Midbrain (tissue), 1 donor: ENCODE measurements at places on chromosomes 5 and 9.
A peak's percentile ranks its signal among the peaks of the same experiment; 100 is the strongest.

DNA sequence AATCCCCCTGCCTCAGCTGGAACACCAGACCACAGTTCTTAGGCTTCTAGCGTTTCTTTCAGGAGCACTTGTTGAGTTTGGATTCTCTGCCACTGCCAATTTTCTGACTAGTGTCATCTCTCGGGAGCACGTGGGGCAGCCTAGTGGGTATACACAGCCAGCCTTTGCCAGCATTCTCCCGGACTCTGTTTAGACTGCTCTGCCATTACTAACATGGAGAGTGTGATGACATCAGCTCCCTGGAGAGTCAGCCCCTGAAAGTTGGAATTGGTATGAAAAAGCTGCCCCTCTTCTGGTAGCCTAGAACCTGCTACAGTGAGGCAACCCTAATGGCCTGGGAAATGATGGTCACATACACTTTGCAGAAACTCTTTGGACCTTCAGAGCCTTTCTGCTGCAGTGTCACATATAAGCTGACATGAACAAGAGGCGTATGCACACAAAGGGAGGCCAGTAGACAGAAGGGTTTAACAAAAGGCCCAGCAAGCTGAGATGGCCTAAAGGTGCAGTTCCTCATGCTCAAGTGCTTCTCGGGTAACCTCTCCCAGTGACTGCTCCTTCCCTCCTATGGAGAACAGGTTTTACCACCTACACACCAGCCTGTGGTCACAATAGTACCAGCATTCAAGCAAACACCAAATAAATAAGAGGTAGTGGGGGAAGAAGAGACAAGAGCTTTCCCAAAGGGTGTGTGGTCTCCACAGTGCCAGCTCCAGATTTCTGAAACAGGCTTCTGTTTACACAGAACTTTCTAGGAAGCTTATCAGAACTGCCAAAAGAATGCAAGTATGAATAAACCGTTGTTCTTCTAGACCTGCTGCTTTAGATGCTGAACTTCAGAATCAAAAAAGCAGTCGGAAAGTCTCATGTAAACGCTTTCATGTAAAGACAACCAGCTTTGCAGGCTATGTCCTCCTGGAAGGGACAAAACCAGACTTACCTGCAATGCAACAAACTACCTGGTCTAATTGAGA, 16.5 kb downstream of the SPACA9 start:
- no peak for DNase-seq

GRCh38 chr5:61273279-61273975, 58.6 kb upstream of the ZSWIM6 start:
- no peak for DNase-seq

DNA sequence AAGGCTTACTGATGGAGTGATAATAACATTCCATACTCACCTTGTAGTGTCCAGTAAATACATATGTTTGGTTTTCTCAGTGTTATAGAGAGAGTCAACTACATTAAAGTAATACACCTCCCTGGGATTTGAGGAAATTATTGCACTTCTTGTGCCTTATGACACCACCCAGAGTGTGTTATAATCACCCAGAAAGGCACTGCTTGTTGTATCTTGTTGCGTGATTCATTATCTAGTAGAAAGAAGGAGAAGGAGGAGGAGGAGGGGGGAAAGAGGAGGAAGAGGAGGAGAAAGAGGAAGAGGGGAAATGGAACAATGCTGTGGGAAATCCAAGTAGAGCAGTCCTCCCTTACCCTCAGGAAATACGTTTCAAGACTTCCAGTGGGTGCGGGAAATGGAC, 661.8 kb upstream of the WWC1 start:
- no peak for DNase-seq

DNA sequence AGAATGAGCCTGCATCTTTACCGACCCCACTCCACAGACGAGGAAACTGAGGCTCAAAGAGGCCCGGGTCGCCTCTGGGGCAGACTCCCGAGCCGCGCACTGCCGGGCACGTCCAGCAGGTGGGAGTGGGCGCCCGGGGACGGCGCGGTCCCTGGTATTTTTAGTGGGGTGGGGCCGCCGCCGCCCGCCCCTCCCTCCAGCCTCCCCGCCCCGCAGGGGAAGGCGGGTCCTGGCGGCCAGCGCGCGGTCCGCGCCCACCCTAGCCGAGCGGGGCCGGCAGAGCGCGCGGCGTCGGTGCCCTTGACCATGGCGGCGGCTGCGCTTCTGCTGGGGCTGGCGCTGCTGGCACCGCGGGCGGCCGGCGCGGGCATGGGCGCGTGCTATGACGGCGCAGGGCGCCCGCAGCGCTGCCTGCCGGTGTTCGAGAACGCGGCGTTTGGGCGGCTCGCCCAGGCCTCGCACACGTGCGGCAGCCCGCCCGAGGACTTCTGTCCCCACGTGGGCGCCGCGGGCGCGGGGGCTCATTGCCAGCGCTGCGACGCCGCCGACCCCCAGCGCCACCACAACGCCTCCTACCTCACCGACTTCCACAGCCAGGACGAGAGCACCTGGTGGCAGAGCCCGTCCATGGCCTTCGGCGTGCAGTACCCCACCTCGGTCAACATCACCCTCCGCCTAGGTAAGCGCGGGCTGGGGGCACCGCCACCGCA, at the start of gene LAMC3:
Gene LAMC3, plus strand, starts transcription at position 266 of the 710 bp plus-strand sequence. Its CDS starts 41 bp downstream, at position 307.
- DNase-seq = no peak

- DNase-seq = no peak
Observed at GRCh38 chr9:1071730-1072129, 21.6 kb downstream of the DMRT2 start.

GRCh38 chr9:31848505-31849285, 535.7 kb upstream of the ACO1 start:
- no peak for DNase-seq

GRCh38 chr9:88344013-88344412, 44.2 kb upstream of the SPIN1 start:
- no peak for DNase-seq

GRCh38 chr5:167305591-167306213, 985.7 kb upstream of the WWC1 start:
- DNase-seq = no peak

GRCh38 chr5:39014561-39014960, 59.6 kb downstream of the RICTOR start:
- no peak for DNase-seq

GRCh38 chr5:5344051-5344571, 78.4 kb upstream of the ICE1 start:
- DNase-seq = no peak

DNA sequence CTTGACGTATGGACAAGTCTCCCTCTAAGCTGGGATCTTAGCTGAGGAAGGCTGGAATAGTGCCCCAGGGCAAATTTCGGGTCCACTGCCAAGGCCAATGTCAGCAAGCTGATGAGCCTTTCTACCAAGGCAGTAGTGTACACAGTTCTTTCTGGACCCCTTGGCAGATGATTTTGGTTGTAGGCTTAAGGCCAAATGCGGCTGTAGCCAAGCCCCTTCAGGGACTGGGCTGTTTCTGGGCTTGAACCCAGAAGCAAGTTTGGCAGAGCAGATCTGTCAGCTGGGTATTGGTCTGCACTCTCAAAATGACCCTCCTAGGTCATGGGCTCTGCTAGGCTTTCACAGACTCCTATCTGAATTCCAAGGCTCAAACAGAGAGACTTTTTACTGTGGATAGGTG, 121.6 kb downstream of the ADAMTSL1 start:
- DNase-seq = peak; percentile 67

DNA sequence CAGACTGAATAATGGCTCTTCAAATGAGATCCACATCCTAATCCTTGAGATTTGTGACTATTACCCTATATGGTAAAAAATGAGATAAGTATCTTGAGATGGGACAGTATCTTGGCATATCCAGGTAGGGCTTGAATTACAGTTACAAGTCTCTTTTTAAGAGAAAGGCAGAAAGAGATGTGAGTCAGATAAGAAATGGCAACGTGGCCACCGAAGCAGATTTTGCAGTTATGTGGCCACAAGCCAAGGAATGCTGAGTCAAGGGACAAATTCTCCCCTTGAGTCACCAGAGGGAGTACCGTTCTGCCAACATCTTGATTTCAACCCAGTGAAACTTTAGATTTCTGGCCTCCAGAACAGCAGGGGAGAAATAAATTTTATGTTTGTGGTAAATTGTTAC, 1983.0 kb upstream of the C9orf72 start:
- no peak for DNase-seq

DNA sequence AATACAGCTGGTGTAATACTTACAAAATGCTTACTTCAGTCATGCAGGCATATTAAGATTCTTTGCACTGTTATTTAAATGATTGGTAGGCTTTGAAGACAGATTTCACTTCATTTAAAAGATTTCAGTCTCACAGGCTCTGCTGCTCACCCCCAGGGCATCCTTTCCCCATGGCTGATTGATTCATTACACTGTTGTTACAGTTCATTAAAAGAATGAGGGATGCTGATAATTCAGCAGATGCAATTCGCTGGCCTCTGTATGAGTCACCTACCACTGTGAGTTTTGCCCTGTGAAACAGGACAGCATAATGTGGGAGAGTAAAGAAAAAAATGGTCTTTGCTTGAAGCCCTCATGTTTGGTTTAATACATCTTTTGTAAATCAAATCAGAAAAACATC, 246.9 kb downstream of the CYLC2 start:
- no peak for DNase-seq
